ENCODE measurements at places on chromosomes 1 and 21.

- DNase-seq, result peak; percentile 91
Measured at GRCh38 chr21:26795866-26796329, 49.3 kb downstream of the ADAMTS1 start.

- no peak for DNase-seq
Measured at GRCh38 chr1:110636149-110636935, 30.2 kb upstream of the KCNA2 start.

- no peak for DNase-seq
Measured at GRCh38 chr1:168482106-168482505, 61.7 kb downstream of the XCL2 start.

- DNase-seq, result no peak
Measured at GRCh38 chr1:202210385-202210784, 16.8 kb downstream of the LGR6 start.

DNA sequence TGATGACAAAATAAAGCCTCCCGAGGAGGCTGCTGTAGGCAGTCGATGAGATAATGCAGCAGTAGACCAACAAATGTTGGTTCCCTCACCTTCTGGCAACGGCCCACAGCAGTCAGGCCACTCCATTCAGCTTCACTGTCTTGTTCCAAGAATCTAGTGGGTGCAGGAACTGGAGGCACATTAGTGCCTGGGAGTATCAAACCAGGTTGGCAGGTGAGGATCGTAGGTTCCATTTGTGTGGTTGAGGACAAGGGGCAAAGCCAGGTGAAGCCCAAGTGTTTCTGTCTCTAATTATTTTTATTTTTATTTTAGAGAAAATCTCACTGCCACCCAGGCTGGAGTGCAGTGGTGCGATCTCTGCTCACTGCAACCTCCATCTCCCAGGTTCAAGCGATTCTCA, 13.3 kb downstream of the FBXO2 start:
- DNase-seq, result no peak

- DNase-seq, result no peak
Measured at GRCh38 chr1:90753556-90753955, 36.5 kb upstream of the BARHL2 start.

GRCh38 chr1:226490426-226490809, 58.1 kb upstream of the STUM start:
- DNase-seq, result no peak

DNA sequence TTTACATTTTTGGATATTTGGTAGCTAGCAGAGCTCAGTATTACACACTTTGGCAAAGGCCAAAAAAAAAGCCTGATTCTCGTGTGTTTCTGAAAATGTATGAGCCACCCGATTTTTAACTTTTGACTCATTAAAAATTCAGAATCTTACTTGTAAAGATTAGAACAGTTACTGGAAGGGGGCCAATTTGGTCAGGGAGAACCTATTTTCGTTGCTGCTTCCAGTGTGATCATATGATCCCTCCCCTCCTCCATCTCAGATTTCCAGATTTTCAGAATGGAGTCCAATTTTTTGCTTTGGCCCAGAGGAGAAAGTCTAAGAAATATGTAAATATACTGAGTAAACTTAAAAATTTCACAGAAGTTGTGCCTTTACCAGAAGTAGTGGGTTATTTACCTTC, 3.2 kb upstream of the OR2AK2 start:
- DNase-seq, result no peak

- DNase-seq, result no peak
Measured at GRCh38 chr1:4072481-4073153, 172.5 kb upstream of the C1orf174 start.

- DNase-seq, result no peak
Measured at GRCh38 chr21:37766129-37766528, 150.1 kb downstream of the KCNJ6 start.

GRCh38 chr1:243471026-243471685, 215.3 kb downstream of the SDCCAG8 start:
- DNase-seq, result no peak

DNA sequence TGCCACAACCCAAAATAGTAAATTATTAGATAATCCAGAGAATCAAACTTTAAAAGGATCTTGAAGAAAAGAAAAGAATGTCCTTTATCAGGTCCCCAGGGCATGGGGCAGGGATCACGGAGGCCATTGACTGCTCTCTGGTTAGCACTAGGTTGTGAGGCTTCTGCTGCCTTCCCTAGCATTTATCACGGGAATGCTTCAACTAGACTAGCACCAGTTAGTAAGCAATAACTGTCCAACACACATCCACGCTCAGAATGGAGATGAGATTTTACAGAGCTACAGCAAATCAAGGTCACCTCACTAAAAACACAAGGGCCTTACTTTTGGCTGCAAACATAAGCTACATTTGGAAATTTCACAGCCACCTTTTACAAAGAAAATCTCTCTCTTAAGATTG, 304.0 kb downstream of the NFIA start:
- DNase-seq, result no peak

GRCh38 chr1:43381612-43382011, 8.0 kb downstream of the MED8 start:
- no peak for DNase-seq

DNA sequence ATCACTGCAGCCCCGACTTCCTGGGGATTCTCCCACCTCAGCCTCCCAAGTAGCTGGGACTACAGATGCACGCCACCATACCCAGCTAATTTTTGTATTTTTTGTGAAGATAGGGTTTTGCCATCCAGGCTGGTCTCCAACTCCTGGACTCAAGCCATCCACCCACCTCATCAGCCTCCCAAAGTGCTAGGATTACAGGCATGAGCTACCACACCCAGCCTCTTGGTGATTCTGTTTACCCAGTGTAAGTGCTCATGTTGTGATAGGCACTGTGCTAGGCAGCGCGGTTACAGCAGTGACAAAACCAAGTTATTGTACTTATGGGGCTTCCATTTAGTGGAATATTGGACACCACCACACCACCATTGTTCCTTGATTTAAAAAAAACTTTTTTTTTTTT, 9.7 kb upstream of the STX12 start:
- no peak for DNase-seq

GRCh38 chr1:86110451-86111129, 46.0 kb downstream of the COL24A1 start:
- no peak for DNase-seq

DNA sequence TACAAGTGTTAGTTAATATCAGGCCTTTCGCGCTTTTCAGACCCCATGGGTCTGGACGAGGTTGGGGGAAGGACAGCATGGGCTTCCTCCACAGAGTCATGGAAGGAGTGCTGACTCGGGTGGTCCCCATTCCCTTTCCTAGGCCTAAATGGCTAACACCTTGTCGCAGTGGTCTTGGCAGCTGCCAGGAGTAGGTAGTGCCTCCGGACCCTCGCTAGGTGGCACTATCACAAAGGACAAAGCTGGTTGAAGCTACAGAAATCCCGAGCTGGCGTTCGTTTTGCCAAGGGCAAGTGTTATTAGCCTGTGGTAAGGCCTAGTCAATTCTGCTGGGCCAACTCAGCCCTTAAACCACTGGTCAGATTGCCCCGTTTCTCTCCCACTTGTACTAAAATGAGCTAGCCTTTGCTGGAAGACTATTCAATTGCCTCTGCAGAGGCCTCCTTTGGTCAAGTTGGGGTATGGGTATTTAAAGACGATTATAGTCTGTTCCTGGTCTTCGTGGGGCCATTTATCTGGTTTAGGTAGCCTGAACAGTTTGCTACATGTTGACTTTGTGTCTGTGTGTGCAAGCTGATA, 1.1 kb upstream of the UBE2Q1 start:
- peak; percentile 44 for DNase-seq

DNA sequence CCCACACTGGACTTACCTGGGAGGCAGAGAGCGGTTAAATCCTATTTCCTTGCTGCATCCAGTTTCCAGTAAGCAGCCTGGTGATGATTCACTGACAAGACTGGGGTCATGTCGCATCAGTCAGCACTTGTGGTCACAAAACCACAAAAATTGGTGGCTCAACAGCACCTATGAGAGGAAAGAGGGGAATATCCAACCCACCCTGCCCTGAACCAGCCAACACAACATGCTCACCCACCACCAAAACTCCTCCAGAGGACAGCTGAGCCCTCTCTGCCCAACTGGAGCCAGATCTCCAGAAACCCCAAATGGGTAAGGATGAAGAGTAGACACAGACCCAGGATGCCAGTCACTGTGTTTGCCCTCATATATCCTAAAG, 64.0 kb downstream of the CD46 start:
- no peak for DNase-seq

GRCh38 chr1:208024406-208024805, 113.5 kb upstream of the CD34 start:
- DNase-seq, result no peak

DNA sequence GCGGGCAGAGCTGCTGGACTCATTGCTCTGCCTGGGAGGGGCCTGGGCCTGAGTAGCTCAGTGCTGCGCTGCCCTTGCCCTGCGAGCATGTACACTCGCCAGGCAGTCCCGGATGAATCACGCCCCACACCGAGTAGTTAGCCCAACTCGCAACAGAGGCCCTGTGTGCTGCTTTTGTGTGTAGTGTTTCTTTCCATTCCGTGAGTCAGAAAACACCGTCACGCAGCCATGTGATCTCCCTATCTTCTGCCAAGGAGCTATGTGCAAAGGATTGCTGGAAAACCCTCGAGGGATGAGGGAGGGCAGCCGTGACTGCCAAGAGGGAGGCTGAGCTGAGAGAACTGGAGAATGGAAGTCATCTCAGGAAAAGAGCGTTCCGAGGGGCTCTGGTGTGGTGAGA, 37.3 kb downstream of the NENF start:
- DNase-seq, result peak; percentile 95

DNA sequence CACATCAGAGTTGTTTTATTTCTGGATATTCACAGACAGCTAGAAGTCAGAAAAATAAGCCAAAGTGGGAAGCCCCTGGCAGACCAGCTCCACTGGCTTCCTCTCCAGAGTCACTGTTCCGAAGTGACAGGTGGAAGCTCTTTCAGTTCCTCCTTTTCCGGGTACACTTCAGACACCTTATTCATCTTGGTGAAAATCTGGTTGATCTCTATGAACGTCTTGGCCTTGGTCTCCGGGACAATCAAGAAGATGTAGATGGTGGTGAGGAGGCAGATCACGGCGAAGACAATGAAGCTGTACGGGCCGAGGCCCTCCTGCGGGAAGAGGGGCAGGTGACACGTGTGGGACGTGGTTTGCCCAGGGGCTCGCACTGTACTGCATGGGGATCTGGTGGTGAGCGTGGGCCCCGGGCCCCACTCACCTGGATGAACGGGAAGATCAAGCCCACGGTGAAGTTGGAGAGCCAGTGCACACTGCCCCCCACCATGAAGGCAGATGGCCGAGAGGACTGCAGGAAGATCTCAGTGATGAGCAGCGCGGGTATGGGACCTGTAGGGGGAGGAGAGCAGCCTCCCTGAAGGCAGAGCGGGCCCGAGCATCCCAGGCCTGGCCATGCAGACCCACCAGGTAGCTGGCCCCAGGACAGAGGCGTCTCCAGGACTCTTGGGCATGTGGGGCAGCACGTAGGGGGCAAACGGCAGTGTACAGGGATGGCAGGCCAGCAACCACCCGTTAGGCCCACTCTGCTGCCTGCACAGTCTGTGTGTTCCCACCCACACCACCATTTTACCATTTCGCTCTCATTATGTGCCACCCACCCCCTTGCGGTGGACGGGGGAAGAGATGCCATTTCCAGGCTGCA, 11.5 kb upstream of the SLC2A7 start:
- DNase-seq, result no peak
